A549 treated with CORT108297 at 1 μM for 4 hours (cell line): ENCODE measurements at places on chromosomes 2 and 18. TPM values are rescaled to one million over a fixed set of nuclear protein-coding genes. Genes with fewer than 3 reads are reported as not detected.

PSMA8 gene
- total RNA-seq = not detected in 5 replicates

CROCC2 gene
- not detected in 5 replicates for total RNA-seq

TUBA3E gene
- 0.13 to 0.29 TPM (median 0.16 TPM) in 4 of 5 replicates, not detected in the other for total RNA-seq

MC4R gene
- not detected in 5 replicates for total RNA-seq

TDRD15 gene
- not detected in 5 replicates for total RNA-seq

FAP gene
- 0.16 TPM in 1 of 5 replicates, not detected in the others for total RNA-seq

RAD51AP2 gene
- not detected in 5 replicates for total RNA-seq

DBI gene
- total RNA-seq = 388 to 489 TPM (median 396 TPM) in 5 replicates

KIF1A gene
- total RNA-seq = 0.64 to 1.0 TPM (median 0.81 TPM) in 5 replicates

SLC23A3 gene
- 0.47 to 1.0 TPM (median 0.72 TPM) in 5 replicates for total RNA-seq

CASP10 gene
- total RNA-seq = 2.1 to 2.6 TPM (median 2.5 TPM) in 5 replicates
